HTR-8/SVneo (cell line): ENCODE measurements at places on chromosomes 12 and 14.

DNA sequence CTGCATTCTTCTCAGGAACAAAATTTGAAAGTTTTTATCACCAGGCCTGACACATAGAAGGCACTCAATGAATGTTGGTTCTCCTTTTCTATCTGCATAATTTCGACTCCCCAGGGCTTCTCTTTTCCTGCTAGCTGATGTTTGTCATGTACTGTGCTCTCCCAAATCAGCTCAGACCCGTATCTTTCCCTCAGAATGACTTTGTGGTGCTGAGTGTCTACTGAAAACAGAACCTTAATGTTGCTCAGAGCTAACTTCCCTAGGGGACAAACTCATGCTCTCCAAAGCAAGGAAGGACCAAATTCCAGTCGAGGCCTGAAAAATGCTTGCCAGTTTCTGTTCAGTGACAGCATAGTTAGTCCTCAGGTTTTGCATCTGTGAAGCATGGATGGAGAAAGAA lies 1.9 kb downstream of the ARHGDIB start:
- no peak for DNase-seq

DNA sequence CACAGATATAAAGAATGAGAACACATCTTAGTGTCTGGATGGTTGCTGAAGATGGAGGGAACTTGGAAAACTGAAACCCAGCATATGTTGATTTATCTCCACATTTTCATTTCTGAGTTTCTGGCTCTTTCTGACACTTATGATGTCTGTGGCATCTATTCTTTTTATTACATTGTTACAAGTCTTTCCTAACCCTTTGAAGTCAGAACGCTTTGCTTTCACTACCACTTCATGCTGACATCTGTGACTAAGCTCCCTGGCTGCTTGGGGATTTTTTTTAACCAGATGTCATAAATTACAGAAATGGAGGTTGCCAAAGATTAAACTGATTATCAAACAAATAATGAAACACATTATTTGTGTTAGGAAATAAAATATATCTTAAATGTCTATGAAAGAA lies 188.7 kb downstream of the KITLG start:
- DNase-seq: peak; percentile 62

DNA sequence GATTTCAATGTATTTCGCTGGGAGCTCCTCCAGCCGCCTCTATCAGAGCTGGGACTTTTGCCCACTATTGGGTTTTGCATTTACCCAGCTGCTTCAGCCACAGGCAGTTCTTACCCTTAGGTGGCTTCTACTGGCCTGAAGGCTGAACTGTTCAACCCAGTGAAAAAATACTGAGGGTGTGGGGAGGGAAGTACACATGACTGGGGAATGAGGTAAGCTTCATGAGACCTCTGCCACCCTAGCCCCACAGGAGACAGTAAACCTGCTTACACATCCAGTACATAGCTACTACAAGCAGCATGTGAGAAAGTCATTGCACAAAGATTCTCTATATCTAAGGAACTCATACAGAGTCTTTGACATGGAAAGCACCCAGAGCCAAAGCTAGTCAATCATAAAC lies 411.1 kb downstream of the SYT1 start:
- no peak for DNase-seq

DNA sequence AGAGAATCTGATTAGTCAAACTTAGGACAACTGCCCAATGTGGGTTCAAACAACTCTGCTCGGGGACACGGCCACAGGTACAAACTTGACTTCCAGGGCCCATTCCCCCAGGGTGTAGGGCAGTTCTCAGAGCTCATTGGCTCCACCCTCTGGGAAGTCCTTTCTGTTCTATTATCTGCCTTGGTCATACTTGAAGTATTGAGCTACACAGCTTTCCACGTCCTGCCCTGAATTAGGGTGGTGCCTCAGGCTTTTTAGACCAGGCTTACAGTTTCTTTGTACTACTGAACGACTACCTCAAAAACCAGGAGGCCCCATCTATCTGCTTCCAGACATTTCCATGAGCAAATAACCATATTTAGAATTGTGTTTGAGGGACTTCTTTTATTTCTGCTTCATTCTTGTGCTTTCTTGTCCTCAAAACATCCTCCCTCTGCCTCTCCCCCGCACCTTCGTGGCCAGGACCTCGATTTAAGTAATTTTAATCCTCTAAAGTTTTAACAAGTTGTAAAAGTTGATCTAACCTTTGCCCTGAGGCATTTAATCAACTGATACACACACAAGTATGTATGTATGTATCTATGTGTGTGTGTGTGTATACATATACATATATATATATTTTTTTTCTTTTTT lies 281.7 kb upstream of the AMIGO2 start:
- no peak for DNase-seq

DNA sequence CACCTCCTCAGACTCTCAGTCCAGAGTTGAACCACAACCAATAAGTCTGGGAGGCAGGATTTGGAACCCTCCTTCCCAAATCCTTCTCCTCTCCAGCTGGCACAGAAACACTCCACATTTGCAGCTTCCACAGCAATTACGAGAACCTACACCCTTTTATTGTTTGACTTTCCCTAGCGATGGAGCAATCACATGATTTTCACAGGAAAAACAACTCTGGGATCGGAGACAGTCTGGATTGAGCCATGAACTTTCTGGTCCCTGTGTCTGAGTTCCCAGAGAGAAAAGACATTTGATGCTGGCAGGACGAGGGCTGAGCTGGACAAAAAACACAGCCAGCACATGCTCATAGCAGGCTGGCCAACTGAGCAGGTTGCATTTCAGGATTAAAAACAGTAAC lies 49.0 kb upstream of the STON2 start:
- no peak for DNase-seq

- no peak for DNase-seq
Measured at GRCh38 chr14:29846339-29847055, 81.2 kb downstream of the PRKD1 start.

DNA sequence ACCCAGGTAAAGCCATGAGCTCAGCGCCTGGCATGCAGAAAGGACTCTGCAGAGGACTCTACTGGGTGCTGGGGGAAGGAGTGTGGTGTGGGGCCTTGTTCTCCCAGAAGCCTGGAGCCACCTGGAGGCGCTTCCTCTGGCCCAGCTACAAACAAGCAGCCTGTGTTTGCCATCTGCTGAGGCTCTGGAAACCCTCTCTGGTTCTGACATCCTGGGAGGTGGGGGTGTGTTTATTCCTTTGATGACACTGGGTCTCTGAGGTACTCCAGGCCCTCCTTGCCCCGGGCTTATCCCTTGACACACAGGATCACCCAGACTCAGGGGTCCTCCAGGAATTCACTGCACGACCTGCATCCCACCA lies 44.9 kb downstream of the RNF34 start:
- DNase-seq: no peak

DNA sequence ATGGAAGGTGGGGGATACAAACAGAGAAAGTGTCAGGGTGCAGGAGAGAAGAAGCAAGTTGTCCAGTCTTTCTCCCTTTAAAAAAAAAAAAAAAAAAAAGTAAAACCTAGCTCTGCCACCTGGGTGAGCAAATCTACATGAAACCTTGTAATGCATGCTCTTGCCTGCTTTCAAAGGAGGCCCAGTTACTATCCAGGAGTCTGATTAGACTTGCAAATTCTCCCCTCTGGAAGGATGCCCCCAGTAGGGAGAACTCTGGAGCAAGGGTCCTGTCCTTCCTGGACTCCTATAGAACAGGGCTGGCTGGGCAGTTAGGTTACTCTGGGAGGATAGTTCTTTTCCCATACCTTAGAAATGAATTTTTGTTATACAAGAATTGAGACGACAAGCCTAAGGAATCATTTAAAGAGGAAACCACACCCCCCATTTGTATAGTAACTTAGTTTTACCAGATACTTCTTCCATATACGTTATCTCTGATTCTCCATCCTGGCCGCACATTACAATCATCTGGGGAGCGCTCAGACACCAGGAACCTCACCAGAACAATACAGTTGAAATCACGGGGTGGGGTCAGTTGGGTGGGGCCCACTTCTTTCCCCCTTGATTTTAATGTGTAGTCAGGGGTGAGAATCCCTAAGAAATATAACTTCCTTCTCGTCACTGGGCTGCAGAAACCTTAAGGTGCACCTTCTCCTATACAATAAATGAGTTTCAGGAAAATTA lies 30.5 kb downstream of the RAB35 start:
- no peak for DNase-seq
